NCI-H2107 (cell line): ENCODE measurements at places on chromosomes 13 and 19.

- no peak for DNase-seq
These were observed 28.0 kb downstream of the ITM2B start for GRCh38 chr13:48260970-48261369.

DNA sequence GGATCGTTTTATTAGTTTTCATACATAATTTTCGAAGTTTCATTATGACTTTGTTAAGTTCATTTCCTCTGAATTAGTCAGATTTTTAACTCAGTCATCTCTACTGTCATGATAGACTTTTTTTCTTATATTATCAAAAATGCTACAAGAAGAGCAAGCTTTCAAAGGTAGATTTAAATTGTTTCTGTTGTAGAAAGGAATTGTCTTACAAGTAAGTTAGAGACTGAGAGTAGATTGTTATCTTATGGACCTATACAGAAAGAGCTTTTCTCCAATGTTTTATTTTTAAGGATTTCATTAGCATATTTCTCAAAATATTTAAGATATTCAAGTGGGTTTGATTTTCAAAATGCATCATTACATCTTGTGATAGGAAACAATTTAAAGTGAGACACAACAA, 2.7 kb downstream of the MAB21L1 start:
- DNase-seq = no peak

DNA sequence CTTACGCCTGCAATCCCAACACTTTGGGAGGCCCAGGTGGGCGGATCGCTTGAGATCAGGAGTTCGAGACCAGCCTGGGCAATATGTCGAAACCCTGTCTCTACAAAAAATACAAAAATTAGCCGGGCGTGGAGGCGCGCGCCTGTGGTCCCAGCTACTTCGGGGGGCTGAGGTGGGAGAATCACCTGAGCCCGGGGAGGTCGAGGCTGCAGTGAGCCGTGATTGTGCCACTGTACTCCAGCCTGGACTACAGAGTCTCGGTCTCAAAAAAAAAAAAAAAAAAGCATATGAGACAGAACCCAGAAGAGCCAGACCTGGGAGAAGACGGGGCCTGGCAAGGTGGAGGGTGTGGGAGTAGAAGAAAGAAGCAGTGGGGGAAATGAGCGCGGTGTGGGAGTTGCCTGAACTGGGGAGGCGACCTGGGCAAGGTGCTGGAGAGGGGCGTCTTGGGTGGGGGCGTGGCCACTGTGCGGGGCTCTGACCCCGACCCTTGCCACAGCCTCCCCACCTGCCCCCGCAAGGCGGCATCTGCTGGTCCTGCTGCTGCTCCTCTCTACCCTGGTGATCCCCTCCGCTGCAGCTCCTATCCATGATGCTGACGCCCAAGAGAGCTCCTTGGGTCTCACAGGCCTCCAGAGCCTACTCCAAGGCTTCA, 533 bp downstream of the DKKL1 start:
- DNase-seq = no peak

GRCh38 chr19:7894612-7895309, 6.5 kb downstream of the LRRC8E start:
- DNase-seq = no peak

DNA sequence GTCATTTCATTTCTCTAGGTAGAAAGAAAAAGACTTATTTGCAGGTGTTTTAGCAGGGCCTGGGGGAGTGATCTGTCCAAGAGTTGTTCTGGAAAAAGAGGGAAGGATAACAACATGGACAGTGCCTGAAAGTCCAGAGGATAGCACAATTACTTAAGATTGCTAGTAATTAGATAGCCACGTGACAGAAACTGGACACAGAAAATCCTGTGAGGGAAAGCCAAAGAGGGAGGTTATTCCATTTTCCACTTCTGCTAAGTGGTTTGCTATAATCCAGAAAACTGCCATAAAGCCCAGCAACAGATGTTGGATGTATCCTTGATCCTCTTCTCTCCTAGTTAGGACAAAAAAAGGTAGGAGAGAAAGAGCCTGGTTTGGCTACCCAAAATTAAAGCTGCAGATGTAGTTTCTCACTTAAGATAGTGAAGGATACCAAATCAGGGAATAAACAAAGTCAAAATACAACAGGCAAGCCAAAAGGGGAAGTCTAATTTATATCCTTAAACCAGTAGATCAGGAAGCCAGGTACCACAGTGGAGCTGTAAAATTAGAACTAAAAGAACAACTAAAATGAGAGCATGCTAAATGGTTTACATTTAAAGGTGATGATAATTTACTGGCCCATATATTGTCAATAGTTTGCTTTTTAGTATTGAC, 140.2 kb downstream of the VWA8 start:
- no peak for DNase-seq

DNA sequence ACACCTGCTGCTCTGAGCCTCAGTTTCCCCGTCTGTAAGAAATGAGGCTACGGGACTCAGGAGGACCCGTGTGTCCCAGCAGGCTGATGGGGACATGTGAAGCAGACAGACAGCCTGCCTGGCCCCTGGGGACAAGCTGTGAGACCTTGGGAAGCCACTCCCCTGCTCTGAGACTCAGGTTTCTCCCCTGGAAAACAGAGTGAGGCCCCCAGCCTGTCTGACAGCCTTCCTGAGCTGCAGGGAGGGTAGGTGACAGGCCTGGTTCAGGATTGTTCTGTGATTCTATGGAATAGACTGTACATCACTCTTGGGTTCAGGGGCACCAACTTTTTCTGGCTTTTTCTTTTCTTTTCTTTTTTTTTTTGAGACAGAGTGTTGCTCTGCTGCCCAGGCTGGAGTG, 2.9 kb upstream of the NTF4 start:
- DNase-seq = no peak

DNA sequence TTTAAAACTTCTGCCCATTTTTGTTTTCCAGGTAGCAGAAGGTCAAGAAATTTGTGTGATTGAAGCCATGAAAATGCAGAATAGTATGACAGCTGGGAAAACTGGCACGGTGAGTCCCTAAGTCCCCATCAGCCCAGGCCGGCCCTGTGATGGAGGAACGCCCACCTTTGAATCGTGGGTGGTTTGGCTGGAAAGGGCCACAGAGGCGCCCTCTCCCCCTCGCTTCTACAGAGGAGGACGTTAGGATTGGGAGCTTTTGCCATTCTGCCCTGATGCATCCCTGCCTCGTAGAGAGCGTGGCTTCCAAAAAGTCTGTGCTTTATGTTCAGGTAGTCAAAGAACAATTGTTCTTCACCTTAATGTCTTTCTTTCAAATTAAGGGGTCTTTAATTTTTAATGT, 60.9 kb downstream of the GGACT start:
- no peak for DNase-seq

- no peak for DNase-seq
These were observed 28.0 kb downstream of the CYP4F2 start for GRCh38 chr19:15869873-15870272.

DNA sequence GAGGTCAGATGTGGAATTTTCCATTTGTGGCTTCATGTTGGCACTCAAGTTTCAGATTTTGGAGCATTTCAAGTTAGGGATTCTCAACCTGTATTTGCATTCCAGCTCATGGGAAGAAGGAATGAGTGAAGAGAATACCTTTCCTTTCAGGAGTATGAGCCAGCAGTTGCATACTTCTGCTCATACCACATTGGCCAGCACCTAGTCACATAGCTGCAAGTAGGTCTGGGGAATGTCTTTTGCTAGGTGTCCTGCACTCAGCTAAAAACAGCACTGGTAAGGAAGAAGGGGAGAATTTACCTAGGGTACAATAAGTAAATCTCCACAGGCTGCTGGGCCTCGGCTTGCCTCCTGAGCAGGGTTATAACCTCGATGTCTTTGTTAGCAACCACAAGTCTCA, 24.6 kb upstream of the ATP8A2 start:
- DNase-seq = no peak

GRCh38 chr19:39502640-39503417, 4.1 kb downstream of the DLL3 start:
- no peak for DNase-seq

- DNase-seq = no peak
These were observed 190.8 kb downstream of the FOXO1 start for GRCh38 chr13:40475617-40476016.

DNA sequence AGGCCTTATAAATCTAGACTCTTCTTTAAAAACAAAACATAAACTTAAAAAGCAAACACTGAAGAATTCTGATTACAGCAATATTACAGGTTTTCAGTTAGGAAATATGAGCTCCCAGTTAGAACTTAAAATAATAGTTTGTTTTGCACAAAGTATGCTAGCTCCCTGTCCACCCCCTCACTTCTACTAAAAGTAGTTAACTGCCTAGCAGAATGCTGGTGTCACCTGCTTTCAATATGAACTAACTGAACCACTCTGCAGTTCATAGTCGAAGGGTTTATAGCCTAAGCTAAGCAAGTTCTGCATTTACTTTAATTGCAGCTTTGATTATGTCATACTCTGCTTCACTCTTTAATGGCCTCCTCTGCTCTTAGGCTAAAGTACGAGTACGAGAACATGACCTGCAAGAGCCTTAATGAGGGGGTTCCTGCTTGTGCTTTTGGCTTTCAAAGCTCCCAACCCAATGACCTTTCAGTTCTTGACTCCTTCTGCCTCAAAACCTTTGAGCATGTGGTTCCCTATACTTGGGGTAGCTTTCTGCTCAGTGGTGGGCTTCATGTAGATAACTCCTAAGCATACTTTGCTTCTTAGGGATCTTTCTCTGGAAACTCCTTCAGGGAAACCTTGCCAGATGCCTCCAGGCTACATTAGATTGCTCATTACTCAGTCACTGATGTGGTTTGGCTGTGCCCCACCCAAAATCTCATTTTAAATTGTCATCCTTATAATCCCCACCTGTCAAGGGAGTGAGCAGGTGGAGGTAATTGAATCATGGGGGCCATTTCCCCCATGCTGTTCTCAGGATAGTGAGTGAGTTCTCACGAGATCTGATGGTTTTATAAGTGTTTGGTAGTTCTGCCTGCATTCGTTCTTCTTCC, 278.9 kb upstream of the ARGLU1 start:
- DNase-seq = no peak
